ENCODE measurements at places on chromosomes 4 and X.
A peak's percentile ranks its signal among the peaks of the same experiment; 100 is the strongest.

GRCh38 chr4:55543858-55544257 is 2.9 kb downstream of the CLOCK start:
- no peak for DNase-seq

- no peak for DNase-seq
Measured at GRCh38 chr4:130025701-130026100, 929.7 kb downstream of the C4orf33 start.

- no peak for DNase-seq
Measured at GRCh38 chrX:2539586-2539985, 38.8 kb upstream of the DHRSX start.

DNA sequence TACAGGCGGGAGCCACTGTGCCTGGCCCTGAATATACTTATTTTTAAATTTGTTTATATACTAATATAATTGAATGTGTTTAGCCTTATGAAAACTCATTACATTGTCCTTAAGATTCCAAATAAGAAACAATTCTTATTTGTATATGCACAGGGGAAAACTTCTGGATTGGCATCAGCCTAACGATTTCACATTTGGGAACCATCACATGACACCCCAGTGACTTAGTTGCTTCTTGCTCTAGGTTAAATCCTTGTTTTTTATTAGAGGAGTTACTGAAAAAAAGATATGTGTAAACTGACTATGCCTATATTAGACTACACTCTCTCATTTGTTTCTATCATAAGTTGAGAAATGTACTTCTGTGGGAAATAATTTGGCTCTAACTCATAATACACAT is 520.2 kb downstream of the SPRY1 start:
- DNase-seq, result no peak

DNA sequence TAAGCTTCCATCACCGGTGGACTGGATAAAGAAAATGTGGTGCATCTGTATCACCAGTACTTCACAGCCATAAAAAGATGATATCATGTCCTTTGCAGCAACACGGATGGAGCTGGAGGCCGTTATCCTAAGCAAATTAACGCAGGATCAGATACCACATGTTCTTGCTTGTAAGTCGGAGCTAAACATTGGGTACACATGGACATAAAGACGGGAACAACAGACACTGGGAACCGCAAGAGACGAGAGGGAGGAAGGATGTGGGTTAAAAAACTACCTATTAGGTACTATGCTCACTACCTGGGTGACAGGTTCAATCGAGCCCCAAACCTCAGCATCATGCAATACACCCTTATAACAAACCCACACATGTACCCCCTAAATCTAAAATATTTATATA is 16.3 kb upstream of the IDS start:
- DNase-seq, result no peak

DNA sequence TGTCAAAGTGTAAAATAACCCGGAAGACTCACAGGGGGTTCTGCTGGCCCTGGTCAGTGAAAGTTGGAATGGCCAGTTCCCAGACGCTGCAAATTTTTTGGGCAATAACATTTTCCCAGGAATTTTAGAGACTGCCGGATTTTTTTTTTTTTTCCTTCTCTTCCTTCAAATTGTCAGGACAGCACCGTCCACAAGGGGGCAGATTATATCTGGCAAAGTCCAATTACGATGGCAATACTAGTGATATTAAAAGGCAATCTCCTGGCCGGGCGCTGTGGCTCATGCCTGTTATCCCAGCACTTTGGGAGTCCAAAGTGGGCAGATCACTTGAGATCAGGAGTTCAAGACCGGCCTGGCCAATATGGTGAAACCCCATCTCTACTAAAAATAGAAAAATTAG is 20.5 kb downstream of the SLC25A5 start:
- peak; percentile 48 for DNase-seq

- no peak for DNase-seq
Measured at GRCh38 chr4:179586460-179586859, 2144.2 kb upstream of the AGA start.

- no peak for DNase-seq
Measured at GRCh38 chr4:18052158-18052557, 30.6 kb upstream of the LCORL start.

GRCh38 chrX:38403834-38404233 is 51.4 kb downstream of the OTC start:
- no peak for DNase-seq

DNA sequence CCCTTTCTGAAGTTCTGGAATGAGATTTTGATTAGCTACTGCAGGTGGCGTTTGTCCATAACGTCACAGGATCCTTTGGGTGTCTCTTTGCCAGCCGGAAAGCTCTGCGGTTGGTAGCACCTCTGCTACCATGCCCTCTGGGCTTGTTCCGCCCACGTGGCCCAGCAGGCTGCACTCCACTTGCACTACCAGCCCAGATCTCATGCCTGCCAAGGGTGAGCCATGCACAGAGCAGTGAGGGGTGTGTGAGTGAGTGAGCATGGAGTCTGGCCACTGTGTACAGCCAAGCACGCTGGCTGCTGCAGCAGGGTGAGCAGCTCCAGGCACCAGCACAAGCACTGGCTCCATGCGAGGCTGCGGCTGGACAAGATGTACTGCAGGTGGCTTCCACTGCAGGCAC is 6.6 kb upstream of the HNRNPD start:
- no peak for DNase-seq

- no peak for DNase-seq
Measured at GRCh38 chrX:41164449-41164848, 79.2 kb downstream of the USP9X start.
